ENCODE measurements at places on chromosomes 16 and 17.

DNA sequence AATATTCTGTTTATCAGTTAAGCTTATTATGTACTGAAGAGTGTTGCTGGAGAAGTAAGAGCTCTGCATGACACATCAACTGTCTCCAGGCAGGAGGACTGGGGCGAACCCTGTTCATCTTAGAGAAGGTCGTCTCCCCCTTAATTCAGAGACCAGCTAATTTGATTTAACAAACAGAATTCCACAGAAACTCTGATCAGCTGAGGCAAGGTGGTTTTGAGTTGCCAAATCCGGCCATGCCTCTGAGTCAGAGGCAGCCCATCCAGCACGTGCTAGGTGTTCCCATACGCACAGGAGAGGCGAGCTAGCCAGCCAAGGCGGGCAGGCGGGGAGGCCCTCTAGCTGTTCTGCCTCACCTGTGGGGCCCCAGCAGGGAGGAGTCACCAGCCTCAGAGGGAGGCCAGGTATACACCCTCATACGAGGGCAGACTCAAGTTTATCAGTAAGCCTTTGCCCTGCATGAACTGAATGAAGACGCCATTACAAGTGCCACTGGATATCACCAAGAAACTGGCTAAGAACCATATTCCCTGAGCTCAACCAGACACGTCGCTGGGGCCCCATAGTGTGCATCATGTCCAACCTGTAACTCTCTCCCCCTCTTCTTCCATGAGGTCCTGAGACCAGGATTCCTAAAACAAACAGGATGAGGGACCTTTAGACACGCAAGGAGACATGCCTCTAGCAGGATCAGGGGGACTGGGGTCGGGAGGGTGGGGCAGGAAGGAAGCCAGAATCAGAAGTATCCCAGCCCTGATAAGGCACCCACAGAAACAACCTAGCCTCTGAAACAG, 25.7 kb downstream of the STAT5A start:
- DNase-seq, result no peak

DNA sequence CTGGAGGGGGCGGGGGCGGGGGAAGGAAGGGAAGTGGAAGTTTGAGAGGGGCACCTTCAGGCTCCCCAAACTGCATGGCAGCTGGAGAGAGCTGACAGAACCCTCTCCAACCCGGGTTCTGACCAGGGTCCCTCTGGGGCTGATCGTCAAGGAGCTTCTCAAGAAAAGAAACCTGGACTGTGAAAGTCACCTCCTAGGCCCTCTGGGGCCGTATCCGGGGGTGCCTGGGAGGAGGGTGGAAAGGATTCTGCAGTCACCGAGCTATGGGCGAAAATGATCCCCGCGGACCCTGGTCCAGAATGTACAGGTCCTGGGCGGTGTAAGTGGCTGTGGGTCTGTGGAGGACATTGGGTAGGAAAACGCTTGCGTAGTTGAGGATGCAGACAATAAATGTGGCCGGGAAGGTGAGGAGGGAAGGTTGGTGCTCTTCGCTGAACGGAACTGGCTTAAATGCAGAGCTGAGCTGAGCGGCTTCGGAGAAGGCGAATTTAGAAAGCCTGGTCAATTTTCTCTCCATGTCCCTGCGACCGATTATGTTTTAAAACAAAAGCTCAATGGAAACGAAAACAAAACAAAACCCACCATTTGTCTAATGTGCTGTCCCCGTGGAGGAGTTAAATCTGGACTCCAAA, 3.6 kb upstream of the LHX1 start:
- no peak for DNase-seq

- peak; percentile 11 for DNase-seq
Measured at GRCh38 chr17:30950669-30951399, 20.0 kb upstream of the RNF135 start.

DNA sequence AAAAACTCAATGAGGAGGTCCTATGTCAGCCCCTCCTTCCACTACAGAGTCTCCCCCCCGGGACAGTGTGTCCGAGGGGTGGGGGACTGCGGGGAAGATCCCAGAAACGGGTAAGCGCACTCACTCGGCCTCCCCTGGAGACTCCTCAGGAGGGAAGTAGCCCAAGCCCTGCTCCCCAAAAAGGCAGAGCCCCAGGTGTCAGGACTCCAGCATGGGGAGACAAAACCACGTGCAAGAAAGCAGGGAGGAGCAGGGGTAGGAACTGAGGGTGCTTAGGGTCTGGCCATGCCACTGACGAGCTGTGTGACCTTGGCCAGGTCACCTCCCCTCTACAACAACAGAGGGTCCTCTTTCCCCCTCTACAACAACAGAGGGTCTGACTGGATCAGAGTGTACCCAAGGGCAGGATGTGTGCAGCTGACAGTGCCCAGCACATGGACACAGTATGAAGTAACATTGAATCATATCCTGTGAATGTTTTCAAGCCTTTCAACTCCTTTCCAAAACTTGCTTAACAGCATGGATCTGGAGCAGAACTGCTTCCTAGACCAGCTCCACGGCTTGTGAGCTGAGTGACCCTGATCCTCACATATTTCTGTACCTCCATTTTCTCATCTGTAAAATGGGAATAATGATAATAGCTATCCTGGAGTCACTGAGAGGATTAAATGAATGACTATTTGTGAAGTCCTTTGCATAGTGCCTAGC, 2.1 kb upstream of the NAGS start:
- no peak for DNase-seq

DNA sequence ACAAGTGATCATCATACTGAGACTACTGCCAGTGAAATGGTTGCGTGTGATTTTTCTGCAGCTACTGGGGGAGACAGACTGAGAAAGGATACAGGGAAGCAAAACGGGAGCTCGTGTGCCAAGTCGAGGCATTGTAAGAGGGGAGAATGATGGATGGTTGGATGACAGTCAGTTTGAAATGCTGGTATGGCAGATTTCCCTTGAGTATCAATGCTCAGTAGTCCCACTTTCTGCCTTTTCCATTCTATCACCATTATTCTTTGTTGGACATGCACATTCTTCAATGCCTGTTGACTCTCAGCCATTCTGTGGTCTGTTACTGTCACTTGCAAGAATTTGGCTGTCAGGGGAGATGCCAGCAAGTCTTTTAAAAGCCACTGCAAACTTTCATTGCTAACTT, 510.6 kb upstream of the RBFOX1 start:
- no peak for DNase-seq

DNA sequence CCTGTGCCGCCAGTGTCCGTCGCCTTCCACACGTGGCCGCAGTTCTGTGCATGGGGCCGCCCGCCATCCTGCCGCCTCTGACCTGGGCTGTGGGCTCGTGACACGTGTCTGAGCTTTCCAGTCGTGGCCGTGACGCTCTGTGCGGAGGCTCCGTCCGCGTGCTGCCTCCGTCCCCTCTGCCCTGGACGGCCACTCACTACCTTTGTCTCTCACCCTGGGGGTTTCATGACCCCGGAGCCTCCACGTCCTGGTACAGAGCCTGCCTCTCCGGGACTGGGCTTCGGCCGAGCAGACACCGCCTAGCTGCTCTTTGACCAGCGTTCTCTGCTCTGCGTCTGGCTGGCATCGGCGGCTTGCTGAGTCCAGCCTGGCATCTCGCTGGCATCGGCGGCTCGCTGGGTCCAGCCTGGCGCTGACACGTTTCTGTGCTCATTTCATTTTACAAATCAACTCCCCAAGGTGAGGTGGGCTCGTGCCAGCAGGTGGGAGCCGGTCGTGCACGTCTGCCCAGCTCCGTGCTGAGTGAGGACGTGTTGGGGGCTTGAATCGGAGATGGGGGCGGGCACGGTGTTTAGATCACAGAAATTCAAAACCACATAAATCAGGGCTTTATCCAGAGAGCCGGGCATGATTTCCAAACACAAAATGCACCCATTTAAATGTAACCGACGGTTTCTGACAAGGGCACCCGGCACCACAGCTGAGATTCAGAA, 44.3 kb upstream of the GNG13 start:
- DNase-seq, result no peak

DNA sequence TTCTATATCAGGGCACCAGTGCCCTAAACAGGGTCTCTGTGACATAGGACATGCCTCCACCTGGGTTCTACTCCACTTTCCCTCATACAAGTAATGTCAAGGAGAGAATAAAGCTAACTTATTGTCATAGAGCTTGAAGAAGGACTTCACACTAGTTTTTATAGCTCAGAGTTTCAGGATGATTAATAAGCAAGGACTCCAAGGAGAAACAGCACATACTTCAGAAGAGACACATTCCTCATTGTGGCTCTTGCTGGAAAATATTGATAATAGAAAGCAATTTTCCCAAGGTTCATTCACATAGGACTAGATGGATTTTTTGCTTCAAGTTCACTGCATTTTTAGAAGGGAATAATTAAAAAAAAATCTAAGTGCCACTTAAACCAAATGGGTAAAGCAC, 133.3 kb downstream of the CA10 start:
- no peak for DNase-seq

DNA sequence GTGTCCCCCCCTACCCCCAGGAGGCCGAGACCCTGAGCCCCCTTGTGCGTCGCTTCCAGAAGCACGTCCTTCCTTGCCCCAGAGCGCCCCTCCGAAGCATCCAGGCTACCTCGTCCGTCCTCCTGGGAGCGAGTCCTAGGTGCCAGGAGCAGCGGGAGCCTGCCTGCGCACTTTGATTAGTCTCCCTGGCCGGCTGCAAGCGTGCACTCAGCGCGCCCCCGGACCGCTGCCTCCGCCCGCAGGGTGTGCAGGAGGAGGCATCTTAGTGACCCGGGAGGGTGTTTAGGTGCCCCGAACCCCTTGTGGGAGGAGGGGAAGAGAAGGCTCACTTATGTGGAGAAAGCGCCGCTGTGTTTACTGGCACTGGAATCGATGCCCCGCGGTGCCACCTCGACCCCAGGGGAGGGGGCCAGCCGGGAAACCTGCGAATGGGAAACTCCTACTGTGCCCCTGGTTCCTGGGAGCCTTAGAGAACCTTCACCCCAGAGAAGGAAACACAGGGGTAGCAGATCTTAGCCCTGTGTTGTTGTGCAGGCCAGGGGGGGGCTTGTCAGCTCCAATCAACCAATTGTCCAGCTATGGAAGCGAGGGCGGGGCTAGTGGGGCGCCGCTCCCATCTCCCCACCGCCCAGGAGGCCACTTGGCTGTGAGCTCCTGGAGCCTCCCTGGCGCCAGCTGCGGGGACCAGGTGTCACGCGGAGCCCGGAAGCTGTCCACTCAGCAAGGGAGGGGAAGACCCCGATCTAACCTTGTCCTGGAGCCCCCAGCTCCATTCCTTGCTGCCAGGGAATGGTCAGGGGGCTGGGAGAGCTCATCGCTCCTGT, 922.8 kb upstream of the EEF2KMT start:
- DNase-seq, result no peak

- no peak for DNase-seq
Measured at GRCh38 chr16:554640-555365, 5.4 kb upstream of the PRR35 start.

DNA sequence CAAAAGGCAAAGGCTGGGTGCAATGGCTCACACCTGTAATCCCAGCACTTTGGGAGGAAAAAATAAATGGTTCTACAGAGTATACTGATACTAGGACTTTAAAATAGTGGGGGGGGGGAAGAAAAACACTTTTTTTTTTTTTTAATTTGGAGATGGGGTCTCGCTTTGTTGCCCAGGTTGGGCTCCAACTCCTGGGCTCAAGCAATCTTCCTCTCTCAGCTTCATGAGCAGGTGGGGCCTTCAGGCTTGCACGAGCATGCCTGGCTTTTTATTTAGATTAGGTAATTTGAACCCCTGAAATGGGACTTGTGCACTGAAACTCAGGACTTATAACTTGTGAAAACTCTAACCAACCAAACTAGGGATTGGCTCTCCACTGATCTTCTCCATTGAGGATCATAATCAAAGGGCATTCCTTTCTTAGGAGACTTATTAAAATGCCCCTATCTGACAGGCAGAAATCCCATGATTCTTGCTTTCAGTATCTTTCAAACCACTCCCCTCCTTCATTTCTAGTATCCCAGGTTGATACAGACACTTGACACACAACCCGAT, 16.9 kb downstream of the GRB2 start:
- DNase-seq, result no peak

Measured in NCI-H2227 treated with DMSO at 0.1 percent for 48 hours (cell line).